ENCODE measurements at places on chromosomes 12 and 14.

GRCh38 chr12:96424601-96425000 lies 24.4 kb upstream of the CDK17 start:
- DNase-seq, result no peak

- no peak for DNase-seq
Measured at GRCh38 chr14:68716698-68717097, 76.2 kb downstream of the ZFP36L1 start.

DNA sequence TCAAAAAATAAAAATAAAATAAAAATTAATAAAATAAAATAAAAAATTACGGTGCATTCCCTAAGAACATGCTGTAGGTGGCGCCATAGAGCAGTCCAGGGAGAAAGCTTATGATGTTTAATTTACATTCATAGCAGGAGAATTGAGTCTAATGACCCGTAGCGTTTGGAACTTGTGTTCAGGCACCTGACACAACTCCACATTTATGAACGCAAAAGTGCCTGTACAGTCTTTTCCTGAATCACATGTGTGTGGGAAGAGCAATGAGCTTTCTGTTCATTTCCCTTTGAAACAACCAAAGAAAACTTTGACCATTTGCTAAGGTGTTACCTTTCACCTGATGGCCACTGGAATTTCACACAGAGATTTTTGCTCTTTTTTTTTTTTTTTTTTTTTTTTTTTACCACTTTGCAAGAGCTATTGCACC lies 60.6 kb upstream of the KCNA1 start:
- no peak for DNase-seq

DNA sequence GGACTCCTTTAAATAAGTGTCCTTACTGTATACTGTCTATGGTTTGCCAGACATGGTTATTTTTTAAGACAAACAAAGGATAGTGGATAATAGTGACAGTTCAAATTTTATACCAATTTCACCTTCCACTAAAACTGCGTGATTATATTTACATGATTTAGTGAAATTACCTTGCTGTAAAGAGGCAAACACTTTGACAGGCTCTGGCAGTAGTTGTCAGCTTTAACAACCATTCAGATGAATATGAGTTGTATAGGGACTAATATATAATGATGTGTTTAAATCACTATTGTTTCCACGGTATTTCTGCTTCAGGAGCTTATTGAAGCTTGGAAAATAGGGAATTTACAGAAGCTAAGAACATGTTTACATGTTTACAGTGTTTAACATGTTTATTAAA lies 1364.0 kb downstream of the FSCB start:
- no peak for DNase-seq

- no peak for DNase-seq
Measured at GRCh38 chr14:52650774-52651173, 44.6 kb downstream of the ERO1A start.

GRCh38 chr14:52355016-52355431 lies 40.9 kb downstream of the PTGER2 start:
- DNase-seq, result no peak

Data from activated CD4-positive, alpha-beta T cell treated with anti-CD3 and anti-CD28 coated beads, Interleukin-2, amount 50 U/mL, for 24 hours (primary cell).